ENCODE measurements at places on chromosomes 6 and 20.

GRCh38 chr6:159966981-159967380, 1.9 kb upstream of the IGF2R start:
- no peak for DNase-seq

DNA sequence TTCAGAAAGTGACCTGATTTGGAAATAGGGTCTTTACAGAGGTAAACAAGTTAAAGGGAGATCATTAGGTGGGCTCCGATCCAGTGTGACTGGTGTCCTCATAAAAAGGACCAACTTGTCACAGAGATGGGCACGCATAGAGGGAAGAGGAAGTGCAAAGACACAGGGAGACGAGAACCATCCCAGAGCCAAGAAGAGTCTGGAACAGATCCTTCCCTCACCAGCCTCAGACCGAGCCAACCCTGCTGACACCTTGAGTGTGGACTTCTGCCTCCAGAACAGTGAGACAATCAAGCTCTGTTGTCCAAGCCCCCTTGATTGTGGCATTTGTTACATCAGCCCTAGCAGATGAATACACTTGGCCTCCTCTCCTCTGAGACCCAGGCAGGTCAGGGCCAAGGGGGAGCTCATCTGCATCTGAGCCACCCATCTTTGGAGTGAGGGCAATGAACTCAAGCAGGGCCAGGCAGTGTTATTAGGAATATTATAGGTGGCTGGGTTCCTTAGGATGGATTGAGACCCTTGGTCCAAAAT, 22.2 kb upstream of the SCML4 start:
- no peak for DNase-seq

GRCh38 chr6:145137425-145137824, 597.9 kb downstream of the EPM2A start:
- no peak for DNase-seq

GRCh38 chr6:15689586-15690482, 27.0 kb upstream of the DTNBP1 start:
- DNase-seq, result no peak

DNA sequence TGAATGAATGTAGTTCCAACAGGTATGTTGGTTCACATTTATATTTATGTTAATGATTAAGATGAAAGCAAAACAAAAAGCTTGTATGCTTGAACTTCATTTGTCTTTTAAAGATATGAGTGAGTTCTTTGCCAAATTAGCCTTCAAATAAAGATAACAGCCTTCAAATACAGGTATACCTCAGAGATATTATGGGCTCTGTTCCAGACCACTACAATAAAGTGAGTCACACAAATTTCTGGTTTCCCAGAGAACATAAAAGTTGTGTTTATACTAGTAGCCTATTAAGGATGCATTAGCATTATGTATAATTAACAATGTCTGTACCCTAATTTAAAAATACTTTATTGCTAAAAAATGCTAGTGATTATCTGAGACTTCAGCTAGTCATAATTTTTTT, 245.3 kb upstream of the MAN1A1 start:
- no peak for DNase-seq

DNA sequence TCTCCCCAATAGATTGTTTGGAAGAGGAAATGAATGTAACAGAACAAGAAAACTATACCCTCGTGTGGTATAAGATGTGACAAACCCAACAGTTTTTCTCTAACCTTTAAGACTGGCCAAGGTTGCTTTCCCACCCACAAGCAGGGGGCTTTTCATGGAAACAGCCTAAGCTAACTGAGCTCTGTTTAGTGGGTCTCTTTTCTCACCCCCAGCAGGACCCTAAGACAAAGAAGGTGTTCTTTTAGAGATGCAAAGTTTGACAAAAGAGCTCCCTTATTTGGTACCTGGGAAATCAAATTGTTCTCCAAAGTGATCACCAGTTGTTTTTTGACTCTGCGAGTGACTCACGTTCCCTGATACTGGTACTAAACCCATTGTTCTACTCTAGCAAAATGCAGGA, 59.1 kb downstream of the MBOAT1 start:
- no peak for DNase-seq

GRCh38 chr6:125793863-125794262, 3.1 kb downstream of the NCOA7 start:
- DNase-seq, result no peak

- peak; percentile 21 for DNase-seq
These were observed 831 bp downstream of the PMEPA1 start for GRCh38 chr20:57708694-57709673.

DNA sequence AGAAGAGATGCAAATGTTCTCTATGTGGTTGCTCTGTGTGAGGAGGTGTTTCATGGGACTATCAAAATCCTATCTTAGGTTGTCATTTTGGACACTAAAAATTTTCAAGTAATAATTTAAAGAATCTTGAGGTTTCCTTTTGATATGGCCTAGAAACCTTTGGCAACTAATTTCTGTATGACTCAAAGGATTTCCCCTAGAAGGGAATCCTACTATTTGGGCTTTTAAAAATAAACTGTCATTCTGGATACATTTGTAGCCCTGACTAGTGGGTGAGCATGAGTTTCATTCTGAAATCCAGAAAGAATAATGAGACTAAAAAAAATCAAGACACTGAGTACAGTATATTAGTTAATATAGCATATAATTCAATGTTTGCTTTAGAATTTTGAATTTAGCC, 25.5 kb upstream of the RAB23 start:
- DNase-seq, result no peak

GRCh38 chr6:5179917-5180316, 80.8 kb downstream of the LYRM4 start:
- no peak for DNase-seq

DNA sequence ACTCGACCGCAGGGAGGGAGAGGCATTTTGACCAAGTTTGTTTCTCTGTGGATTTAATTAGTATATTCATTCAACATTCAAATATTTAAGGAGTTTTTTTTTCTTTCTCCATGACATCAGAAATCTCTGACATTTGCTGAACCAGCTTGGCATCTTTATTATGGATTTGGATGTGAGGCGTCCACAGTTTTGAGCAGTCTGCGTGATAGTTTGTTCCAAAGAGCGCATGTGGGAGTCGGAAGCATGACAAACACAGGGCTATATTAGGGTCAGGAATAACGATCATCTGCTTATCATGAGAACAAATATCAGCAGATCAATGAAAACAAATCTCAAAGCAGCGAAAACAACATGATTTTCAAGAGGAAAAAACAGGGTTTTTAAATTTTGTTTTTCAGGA, 373.2 kb downstream of the CDH4 start:
- DNase-seq, result no peak

GRCh38 chr6:40986921-40987819, 51.9 kb downstream of the UNC5CL start:
- no peak for DNase-seq

DNA sequence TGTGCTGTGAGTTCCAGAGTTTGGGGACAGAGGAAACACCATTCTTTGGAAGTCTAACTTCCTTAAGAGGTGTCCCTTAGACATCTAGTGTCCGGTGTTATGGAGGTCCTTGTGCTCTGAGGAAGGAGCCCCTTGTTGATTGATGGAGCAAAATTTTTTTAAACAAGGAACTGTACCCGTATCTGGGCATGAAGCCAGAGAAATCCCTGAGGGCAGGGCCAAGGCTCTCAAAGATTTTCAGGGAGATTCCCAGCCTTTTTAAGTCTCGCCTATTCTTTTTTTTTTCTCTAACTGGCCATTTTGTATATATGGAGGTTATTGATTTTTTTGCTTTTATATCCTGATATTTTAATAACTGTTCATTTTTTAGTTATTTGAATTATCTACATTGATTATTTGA, 45.9 kb downstream of the TRIM38 start:
- no peak for DNase-seq

GRCh38 chr6:149026530-149026942, 279.7 kb downstream of the UST start:
- no peak for DNase-seq

GRCh38 chr20:50278684-50279531, 88.3 kb downstream of the CEBPB start:
- DNase-seq, result no peak

GRCh38 chr20:45861221-45862075, 4.0 kb downstream of the ZSWIM3 start:
- no peak for DNase-seq

- no peak for DNase-seq
These were observed 25.0 kb upstream of the ABT1 start for GRCh38 chr6:26571592-26572296.

DNA sequence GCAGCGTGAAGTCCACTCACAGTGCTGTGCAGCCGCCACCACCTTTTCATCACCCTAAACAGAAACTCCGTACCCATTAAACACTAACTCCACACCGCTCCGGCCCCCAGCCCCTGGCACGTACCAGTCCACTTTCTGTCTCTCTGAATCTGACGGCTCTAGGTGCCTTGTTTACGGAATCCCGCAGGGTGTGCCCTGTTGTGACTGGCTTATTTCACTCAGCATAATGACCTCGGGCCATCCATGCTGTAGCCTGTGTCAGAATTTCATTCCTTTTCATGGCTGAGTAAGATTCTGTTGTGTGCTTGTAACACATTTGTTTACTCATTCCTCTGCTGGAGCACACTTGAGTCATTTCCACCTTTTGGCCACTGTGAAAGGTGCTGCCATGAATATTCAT, 18.0 kb downstream of the TCFL5 start:
- no peak for DNase-seq

DNA sequence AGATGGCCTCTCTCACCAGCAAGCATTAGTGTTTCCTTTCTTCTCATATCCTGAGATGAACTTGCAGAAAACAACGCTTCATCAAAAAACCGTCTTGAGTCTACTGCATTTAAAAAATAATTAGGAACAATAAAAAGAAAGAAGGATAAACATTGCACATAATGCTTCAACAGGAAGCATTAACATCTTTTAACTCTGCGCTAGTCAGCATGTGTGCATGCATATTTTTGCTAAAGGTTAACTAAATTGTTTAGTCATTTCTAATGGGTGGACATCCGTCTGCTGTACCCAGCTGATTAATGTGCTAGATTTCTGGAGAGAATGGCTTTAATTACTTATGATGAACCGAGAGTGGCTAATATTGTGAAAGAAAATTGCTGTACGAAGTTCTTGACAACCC, 349.3 kb downstream of the SOX4 start:
- no peak for DNase-seq

DNA sequence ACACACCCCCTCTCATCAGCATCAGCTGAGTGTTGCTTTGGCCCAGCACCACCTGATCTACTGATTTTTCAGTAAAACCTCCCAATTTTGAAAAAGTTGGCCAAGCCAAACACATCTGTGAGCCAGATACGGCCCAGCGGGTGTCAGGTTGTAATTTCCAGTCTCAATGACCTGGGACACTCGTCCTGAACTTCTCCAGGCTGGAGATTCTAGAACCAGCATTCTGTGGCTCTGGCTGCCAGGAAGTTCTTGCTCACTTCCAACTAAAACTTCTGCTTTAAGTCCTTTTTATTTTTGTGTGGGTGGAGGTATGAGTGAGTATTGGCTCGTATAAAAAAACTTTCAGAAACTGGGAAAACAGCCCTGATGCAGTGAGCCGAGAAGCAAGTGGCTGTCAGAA, 5.1 kb downstream of the KIAA1755 start:
- no peak for DNase-seq

DNA sequence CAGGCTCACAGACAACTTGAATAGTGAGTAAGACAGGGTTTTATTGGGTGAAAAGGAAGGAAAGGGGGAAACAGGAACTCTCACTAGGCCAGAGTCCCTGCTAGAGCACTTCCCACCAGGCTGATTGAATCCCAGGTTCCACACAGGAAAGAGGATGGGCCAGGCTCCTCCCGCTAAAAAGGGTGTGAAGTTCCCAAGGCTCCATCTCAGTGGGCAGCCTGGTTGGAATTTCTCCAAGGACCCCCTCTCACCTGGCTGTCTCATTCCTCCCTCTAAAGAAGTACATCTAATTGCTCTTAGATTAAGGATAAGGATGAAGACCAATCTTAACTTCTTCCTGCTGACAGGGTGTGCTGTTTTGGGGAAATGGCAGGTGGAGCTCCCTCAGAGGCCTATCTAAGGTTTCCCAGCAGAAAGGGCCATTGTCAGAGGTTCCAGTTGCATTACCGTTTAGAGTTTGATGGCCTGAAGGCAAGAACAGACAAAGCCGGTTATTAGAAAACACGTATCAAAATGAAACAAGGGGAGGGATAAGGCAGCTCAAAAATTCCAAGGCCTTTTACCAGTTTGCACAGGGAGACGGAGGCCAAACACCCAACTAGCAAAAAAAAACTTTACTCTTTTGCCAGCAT, 21.5 kb downstream of the COL19A1 start:
- DNase-seq, result no peak

- DNase-seq, result no peak
These were observed 187.5 kb upstream of the MARCKS start for GRCh38 chr6:113669606-113670005.

DNA sequence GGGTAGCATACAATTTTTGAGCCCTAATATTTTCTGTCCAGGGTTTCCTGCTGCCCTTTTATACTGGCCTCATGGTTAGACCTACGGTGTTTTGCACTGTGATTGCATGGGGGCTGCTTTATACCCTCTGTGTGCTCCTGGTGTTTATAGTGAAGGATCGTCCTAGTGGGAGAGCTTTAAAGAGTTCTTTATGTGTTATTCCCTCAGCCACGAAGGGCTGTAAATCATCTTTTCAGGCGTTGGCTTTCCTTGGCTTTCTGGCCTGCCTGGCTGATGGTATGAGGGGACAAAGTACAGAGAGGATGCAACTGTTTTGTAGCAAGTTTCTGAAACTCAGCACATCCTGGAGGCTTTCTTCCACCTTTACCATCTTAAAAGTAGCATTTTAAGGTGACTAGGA, 464.3 kb downstream of the EPM2A start:
- DNase-seq, result no peak

- DNase-seq, result no peak
These were observed 147.9 kb upstream of the STMND1 start for GRCh38 chr6:16953905-16954304.

- no peak for DNase-seq
These were observed 381.9 kb upstream of the EPHA7 start for GRCh38 chr6:93801101-93801847.

- no peak for DNase-seq
These were observed 838.0 kb downstream of the DHX35 start for GRCh38 chr20:39800111-39800510.

DNA sequence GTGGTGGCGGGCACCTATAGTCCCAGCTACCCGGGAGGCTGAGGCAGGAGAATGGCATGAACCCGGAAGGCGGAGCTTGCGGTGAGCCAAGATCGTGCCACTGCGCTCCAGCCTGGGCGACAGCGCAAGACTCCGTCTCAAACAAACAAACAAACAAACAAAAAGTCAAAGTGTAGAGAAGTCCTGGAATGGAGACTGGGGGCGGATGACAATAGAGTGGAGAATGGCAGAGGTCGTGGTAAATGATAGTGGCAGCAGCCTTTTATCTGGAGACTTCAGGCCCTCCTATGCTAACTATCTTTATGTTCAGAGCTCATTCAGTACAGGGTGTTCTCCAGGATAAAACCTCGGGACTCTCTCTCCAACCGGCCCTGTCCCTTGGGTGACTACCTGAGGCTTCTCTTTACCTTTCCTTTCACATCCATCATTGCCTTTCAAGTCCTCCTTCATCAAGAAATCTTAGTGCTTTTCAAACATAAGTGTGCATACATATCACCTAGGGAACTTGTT, 1.4 kb upstream of the FKBPL start:
- no peak for DNase-seq

- no peak for DNase-seq
These were observed 560.0 kb downstream of the TBC1D32 start for GRCh38 chr6:120774275-120774674.
